ENCODE measurements at places on chromosomes 5 and 9. TPM values are rescaled to one million over a fixed set of nuclear protein-coding genes. Genes with fewer than 3 reads are reported as not detected.

GRCh38 chr9:92734931-92735635 lies 29.6 kb downstream of the BICD2 start:
- no peak for DNase-seq

The SLC12A7 gene
- 32.2 TPM for total RNA-seq

The C5orf24 gene
- total RNA-seq, result 36.8 TPM

- DNase-seq, result no peak
Measured at GRCh38 chr9:136803551-136804508, 3.9 kb upstream of the RABL6 start.

DNA sequence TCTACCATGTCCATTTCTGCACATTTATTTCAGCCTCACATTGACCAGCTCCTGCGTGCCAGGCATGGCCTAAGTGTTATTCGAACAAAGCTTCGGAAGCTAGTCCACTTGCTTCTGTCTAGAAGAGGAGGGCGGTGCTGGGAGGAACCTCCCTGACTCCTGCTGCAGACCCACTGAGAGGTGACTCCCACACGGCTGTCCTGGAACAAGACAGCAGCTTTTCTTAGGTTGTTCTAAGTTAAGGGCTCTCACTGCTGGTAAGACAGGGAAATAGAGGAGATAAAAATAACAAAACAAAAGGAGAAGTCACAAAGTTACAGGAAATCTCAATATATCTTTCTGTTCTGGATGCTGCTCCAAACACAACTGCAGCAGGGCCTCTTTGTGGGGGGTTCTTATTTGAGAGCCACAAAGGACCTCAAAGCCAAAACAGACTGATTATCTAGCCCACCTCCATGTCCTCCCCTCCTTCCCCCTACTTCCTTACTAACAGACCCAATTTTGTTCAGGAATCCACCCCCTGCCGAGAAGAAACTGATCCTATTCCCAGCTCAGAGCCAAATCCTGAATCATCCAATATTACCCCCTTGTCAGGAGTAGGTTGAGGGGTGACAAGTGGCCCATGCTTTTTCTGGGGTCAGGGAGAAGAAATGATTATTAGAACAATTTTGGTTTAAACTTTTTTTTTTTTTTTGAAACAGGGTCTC lies 28.4 kb upstream of the KCNIP1 start:
- no peak for DNase-seq

All from dermis microvascular lymphatic vessel endothelial cell (primary cell).